ENCODE measurements at places on chromosomes 2 and 18.

GRCh38 chr2:213145715-213146242 lies 5.6 kb downstream of the IKZF2 start:
- no peak for DNase-seq

GRCh38 chr2:148300544-148300943 lies 279.7 kb downstream of the MBD5 start:
- no peak for DNase-seq

- DNase-seq = no peak
Measured at GRCh38 chr2:97763176-97763845, 49.9 kb downstream of the ZAP70 start.

DNA sequence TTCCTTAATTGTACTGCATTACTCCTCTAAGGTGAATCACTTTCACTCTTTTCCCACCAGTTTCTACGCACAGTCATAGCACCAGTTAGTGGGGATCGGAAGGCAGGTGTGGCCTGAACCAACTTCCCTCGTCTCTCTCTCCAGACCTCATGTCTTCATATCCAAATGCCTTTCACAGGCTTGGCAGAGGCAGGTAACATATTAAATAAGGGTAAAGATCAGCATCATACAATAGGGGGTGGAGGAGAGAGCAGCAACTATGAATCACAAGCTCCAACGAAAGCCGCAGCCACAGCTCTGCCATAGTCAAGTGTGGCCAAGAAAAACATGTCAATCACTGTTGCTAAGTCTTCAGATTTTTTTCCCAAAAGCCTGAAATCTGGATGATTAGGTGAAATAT lies 40.3 kb downstream of the AP1S3 start:
- no peak for DNase-seq

DNA sequence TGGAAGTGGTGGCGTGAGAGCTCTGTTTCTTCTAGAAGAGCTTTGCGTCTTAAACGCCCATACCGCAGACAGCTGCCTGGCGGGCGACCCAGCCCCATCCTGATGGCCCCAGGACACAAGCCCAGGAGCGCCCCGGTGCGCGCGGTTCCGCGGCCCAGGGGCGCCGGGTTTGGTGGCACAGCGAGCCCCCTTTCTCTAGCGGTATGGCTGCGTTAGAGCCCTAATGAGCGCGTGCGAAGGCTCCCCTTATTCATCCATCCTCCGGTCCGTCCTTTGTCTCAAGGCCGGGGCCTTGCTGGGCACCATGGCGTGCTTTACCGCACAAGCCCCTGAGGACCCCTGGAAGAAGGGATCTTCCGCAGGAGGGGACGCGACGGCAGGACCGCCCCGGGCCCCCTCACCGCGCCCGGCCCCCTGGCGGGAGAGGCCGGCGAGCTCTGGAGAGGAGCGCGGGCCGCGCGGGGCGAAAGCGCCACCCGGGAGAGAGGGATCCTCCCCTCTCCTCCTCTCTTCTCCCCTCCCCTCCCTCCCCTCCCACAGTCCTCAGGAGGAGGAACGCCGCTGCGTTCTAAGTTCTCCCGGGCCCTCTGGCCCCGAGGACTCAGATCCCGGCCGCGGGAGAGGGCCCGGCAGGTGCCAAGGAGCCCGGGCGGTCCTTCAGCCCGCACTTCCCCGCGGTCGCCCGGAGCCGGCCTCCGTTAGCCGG lies 626 bp upstream of the SLC1A4 start:
- peak; percentile 27 for DNase-seq

DNA sequence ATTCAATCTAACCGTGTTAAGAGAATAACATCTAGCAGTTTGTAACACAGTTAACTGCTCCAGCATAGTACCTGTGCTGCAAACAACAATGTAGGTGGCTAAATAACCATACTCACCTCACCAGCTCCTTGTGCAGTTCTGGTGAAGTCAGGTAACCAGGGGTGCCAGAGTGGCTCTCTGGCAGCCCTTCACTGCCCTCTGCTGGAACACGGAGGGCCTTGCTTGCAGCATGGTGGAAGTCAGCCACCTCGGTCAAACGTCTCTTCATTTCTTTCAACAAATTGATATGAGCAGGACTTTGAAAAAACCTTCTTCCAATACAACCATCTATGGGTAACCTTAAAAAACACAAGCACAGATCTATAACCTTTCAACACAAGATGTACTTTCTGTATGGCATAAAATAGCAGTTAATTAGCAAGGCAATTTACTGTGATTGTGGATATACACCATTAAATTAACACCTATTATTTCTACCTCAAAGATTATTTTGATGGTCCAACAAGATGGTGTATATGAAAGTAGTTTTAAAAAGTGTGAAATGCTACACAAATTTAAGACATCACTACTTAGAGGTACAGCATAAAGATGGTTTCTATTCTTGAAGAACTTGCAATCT lies 56.6 kb downstream of the EPG5 start:
- DNase-seq = peak; percentile 12

DNA sequence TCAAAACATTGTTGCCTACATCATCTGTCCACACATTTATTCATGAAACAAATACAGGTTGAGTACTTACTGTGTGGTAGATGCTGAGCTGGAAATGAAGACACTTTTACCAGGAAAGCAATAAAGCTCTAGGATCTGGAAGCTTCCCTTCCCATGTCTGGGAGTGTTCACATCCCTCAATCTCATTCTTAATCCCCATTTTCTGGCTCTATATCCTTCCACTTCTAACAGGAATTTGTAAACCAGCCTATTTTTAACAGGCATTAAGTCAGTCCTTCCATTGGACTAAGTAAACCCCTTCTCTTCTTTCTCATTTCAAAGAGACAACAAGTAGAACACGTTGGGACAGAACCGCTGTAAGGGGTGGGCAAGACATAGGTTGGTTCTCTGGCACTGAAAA lies 589.5 kb downstream of the ARHGAP15 start:
- no peak for DNase-seq

- no peak for DNase-seq
Measured at GRCh38 chr2:157822993-157823392, 53.1 kb downstream of the ACVR1 start.

GRCh38 chr2:46794693-46795317 lies 120.8 kb downstream of the MCFD2 start:
- DNase-seq = no peak

GRCh38 chr2:102585847-102586404 lies 33.4 kb upstream of the SLC9A2 start:
- DNase-seq = no peak

DNA sequence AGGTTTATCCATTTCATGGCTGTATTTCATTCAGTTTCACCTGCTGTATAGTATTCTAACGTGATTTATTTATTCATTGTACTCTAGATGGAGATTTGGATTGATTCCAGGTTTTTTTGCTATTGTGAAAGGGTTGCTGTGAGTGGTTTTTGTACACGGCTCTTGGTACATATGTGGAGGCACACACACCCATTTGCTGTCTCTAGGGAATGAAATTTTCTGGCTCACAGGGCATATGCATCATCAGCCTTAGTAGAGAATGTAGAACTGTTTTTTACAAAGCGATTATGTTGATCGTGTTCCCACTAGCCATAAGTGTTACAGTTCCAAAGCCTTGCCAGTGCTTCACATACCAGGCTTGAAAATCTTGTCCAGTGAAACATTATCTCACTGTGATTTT lies 5.1 kb downstream of the SPTBN1 start:
- no peak for DNase-seq

- no peak for DNase-seq
Measured at GRCh38 chr2:53886406-53887280, 26.9 kb upstream of the GPR75 start.

DNA sequence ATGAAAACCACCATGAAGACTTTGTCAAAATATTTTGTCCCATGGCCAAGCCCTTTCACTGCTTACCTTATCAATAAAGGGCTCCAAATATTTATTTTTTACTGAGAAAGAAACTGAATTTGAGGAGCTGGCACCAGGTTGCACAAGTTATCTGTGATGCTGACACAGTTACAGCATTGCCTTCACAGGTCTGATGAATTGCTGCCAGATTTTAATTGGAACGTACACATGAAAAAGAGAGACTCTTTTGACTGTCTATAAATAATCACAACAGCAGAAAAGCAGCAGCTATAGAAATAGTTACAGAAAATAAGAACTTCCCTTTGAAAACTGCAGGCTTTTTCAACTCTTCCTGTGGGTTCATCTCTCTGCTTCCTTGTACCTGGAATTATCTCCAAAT lies 23.9 kb downstream of the TMEM200C start:
- no peak for DNase-seq

DNA sequence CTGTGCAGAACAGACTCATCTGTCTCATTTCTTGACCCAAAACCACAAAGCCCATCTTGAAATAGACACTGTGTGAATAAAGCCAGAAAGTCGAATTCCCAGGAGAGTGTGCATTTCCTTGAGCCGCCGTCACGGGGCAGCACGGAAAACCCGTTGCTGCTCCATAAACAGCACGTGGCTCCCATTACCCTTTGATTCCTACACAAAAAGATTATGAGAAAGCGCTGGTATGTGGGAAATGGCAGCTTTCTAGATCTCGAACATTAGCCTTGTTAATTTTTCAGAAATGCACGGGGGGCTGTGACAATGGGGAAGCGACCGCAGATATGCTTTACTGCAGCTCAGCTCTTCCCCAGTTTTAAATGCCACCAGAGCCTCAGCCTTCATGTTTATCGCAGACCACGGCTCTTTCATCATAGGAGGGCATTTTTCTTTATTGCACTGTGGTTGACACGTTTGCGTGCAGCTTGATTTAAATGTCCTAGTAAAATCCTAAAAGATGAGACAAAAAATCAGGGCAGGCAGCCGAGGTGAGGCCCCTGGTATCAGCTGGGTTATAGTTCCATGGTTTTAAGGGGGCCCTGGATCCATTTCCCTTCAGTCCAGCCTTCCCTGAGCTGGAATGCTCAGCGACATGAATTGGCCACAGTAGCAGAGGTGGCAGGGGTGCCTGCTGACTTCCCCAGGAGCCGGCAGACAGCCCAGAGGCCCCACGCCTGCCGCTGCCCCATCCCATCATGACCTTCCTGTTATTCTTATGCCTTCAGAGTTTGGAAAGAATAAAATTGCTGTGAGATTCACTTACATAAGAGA lies 249.3 kb downstream of the NDUFA10 start:
- no peak for DNase-seq

DNA sequence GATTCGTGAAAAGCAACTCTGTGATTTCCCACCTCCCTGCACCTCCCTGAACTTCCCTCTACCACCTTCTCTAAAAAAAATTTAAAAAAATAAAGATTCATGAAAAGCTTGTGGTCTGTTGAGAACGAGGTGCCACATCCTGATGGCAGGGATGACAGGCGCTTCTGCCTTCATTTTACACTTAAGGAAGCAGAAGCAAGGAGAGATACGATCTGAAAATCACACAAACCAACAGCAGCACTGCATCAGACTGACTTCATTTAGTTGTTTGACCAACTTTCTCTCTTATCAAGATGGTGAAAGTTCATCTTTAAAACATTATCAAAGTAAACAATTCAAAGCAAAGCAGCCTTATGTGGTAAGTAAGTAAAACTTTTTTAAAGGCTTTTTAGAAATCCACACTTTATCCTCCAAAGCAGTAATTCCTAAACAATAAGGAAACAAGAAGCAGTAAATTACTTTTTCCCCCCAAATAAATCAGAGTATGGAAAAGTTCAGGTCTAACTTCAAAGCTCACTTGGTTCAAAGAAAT lies 15.5 kb downstream of the WDFY1 start:
- no peak for DNase-seq

GRCh38 chr2:160352500-160352899 lies 141.1 kb downstream of the RBMS1 start:
- DNase-seq = no peak

GRCh38 chr2:1268034-1268433 lies 145.2 kb upstream of the TPO start:
- no peak for DNase-seq

DNA sequence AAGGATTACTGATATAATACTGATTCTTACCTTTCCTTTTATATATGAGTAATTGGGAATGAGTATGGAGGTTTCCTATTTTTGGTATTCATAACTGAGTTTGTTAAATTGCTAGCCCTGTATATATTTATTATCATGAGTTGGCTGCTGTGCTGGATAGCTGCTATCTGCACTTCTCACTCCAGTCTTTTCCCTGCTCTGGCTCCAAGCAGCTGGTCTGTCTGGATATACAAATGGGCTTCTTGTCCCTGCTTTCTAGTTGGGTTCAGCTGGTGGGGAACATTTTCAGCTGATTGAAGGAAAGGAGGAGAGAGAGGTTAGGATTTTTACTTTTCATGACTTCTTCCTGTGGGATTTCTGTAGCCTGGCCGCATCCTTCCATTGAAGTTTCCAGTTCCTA lies 41.2 kb downstream of the AGFG1 start:
- DNase-seq = no peak

DNA sequence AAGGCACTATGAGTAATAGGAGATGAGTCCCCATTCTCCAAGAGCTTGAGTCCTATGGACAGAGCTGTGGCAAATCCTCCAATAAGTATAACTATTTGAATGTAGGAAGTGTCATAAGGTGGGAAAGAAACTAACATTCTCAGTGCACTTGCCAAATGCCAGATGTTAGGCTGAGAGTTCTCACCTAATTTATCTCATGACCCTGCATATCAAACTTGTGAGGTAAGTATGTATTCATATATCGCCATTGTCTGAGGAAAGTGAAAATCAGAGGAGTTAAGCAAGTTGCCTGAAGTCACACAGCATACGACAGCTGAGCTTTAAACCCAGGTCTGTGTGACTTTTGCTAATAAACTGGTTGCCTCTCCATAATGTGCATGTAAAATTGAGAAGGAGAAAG lies 169.5 kb downstream of the TTC32 start:
- no peak for DNase-seq

DNA sequence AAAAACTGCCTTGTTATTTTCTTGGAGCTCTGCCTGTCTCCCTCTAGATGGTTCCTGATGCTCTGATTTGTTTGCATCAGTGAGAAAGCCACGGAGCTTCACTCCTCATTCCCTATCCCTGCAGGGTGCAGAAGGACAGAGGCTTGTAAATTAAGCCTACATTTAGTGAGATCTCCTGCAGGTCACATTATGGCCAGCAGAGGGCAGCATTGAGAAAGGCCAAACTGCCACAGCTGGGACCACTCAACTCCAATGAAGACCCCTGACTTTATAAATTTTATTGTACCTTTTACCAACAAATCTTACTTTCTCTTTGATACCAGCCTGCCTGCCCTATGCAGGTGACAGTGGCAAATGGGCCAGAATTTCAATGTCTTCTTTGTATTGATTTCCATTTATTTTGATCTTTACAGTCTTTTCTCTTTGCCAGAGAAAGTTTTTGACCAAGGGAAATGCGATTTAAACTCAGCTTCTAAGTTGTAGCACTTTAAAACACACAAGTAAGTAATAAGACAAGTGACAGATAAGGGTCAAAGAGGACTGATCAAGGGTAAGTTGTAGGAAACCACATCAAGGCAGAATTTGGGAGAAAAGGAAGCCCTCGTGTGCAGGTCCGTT lies 1029.1 kb upstream of the KLHL29 start:
- no peak for DNase-seq

GRCh38 chr2:138373993-138374408 lies 127.6 kb upstream of the SPOPL start:
- DNase-seq = no peak

DNA sequence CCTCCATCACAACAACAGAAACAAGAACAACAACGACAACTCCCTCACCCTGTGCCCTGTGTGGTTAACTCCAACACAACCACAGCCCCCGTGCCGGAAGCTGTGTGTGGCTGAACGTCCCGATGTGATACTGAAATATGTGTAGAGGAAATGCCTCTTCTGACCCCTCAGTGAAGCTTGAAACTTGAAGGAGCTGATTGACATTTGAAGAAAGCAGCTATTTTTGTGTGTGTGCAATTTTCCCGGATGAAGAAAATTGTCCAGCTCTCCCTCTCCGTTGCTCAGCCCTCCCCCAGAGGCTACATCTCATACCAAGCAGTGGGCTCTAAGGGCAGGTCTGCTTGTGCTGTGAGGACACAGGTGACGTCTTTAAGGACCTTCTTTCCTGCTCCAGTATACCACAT lies 173.8 kb downstream of the ICOS start:
- DNase-seq = peak; percentile 27

Data from effector memory CD4-positive, alpha-beta T cell (primary cell).